H1 (cell line): ENCODE measurements at places on chromosomes 2 and 18. TPM values are rescaled to one million over a fixed set of nuclear protein-coding genes. Genes with fewer than 3 reads are reported as not detected.
A peak's percentile ranks its signal among the peaks of the same experiment; 100 is the strongest.

The UGT1A5 gene
- total RNA-seq, result not detected in 2 replicates

The PTRHD1 gene
- 46.2 and 48.6 TPM in 2 replicates for total RNA-seq

The HOXD1 gene
- not detected in 2 replicates for total RNA-seq

The TCF7L1 gene
- total RNA-seq, result 108 and 110 TPM in 2 replicates

The TMEM169 gene
- total RNA-seq, result 2.4 and 2.5 TPM in 2 replicates

The NT5DC4 gene
- total RNA-seq, result not detected in 2 replicates

The COLEC12 gene
- 2.2 and 2.3 TPM in 2 replicates for total RNA-seq

The SLC8A1 gene
- total RNA-seq, result 3.2 and 3.6 TPM in 2 replicates

The MGAT4A gene
- total RNA-seq, result 7.3 and 7.7 TPM in 2 replicates

DNA sequence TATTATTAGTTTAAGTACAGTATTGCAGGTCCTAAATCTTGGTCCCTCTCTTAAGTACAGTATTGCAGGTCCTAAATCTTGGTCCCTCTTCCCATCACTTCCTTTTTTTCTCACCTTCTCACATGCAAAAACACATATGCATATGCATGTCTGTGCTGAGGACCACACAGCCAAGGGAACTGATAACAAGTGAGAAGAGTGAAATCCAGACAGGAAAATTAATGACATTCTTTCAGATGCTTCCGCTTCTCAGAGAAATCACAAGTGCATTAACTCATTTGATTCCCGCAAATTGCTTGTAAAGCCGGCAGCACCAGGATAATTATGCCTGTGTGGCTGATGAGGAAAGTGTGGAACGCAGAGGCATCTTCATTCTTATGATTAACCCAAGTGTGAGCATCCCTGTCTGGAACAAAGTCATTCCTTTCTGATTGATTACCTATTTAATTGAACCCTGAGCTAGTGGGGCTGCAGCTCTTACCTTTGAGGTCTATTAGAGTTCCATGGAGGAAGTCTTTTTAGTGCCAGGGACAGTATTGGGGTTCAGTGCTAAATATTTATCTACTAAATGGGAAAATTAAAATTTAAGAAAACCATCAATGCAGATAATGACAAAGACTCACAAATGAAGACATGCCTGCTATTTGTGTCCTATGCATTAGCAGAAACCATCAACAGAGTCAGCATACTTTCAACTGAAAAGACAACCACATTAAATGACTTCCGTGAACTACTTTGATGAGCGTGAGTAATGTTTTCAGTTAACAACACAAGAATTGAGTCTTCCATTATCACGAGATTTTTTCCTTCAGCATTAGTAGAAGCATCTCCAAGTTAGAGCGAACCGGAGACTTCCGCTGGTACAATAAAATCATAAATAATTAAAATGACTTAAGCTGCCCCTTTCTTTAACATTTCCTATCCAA lies 220.4 kb upstream of the SLC35G4 start:
- H3K27ac ChIP-seq, result no peak overlapping the region
- H3K27me3 ChIP-seq, result no peaks in the 10 kb centered on the region
- no peaks in the 10 kb centered on the region for H3K4me1 ChIP-seq
- H3K36me3 ChIP-seq, result no peaks in the 10 kb centered on the region
- no peak for DNase-seq
- H3K4me3 ChIP-seq, result no peak overlapping the region

- H3K27me3 ChIP-seq, result no peaks in the 10 kb centered on the region
- H3K4me1 ChIP-seq, result peaks cover 11% of the 10 kb centered on the region
- H3K27ac ChIP-seq, result peak overlapping the region; percentile 35; the same call in 1 of the 2 replicates
- peak overlapping the region; percentile 96; the same call in 1 of the 2 replicates for H3K4me3 ChIP-seq
- H3K36me3 ChIP-seq, result peaks cover 40% of the 10 kb centered on the region
Measured at GRCh38 chr18:3454365-3455089, 4.6 kb downstream of the TGIF1 start.

- no peaks in the 10 kb centered on the region for H3K4me1 ChIP-seq
- no peak for DNase-seq
- no peaks in the 10 kb centered on the region for H3K36me3 ChIP-seq
- H3K27ac ChIP-seq, result no peak overlapping the region
- H3K27me3 ChIP-seq, result no peaks in the 10 kb centered on the region
Measured at GRCh38 chr2:174568425-174568824, 29.2 kb downstream of the WIPF1 start.

- no peaks in the 10 kb centered on the region; the same call in 1 of the 2 replicates for H3K4me1 ChIP-seq
- no peak overlapping the region for H3K27ac ChIP-seq
- H3K4me3 ChIP-seq, result no peak overlapping the region
Measured at GRCh38 chr2:66233981-66234380, 200.9 kb upstream of the MEIS1 start.

GRCh38 chr2:503288-503999 lies 173.8 kb downstream of the TMEM18 start:
- no peak overlapping the region for H3K27ac ChIP-seq
- no peak for DNase-seq
- no peaks in the 10 kb centered on the region for H3K36me3 ChIP-seq
- no peaks in the 10 kb centered on the region for H3K27me3 ChIP-seq
- H3K4me1 ChIP-seq, result peaks cover 4% of the 10 kb centered on the region; the same call in 1 of the 2 replicates
- no peak overlapping the region for H3K4me3 ChIP-seq

DNA sequence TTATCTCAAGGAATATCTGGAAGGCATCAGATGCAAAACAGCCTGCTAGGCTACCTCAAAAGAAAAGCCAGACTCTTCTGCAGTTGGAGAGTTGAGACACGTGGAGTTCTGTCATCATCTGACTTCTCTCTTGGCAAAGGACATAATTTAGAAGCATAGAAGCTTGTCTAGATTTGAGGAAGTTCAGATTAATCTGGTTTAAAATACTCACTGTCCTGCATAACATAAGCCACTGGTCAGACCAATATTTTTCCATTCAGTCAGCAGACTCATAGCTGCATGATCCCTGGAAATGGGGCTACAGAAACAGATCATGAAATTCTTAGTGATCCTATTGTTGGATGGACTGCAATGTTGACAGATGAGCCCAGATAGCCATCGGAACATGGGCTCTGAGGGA lies 349.0 kb downstream of the TXNL1 start:
- H3K36me3 ChIP-seq, result no peaks in the 10 kb centered on the region

- H3K36me3 ChIP-seq, result no peaks in the 10 kb centered on the region
- H3K27ac ChIP-seq, result no peak overlapping the region
- DNase-seq, result no peak
- no peaks in the 10 kb centered on the region for H3K4me1 ChIP-seq
- no peaks in the 10 kb centered on the region for H3K27me3 ChIP-seq
- H3K4me3 ChIP-seq, result no peak overlapping the region
Measured at GRCh38 chr2:121663434-121663833, 14.2 kb upstream of the CLASP1 start.

- no peak for DNase-seq
- H3K27ac ChIP-seq, result no peak overlapping the region
- no peaks in the 10 kb centered on the region; the same call in 1 of the 2 replicates for H3K27me3 ChIP-seq
- H3K4me3 ChIP-seq, result no peak overlapping the region
- no peaks in the 10 kb centered on the region for H3K4me1 ChIP-seq
- no peaks in the 10 kb centered on the region for H3K36me3 ChIP-seq
Measured at GRCh38 chr2:230773039-230773773, 60.6 kb downstream of the CAB39 start.

- no peak overlapping the region for H3K4me3 ChIP-seq
- DNase-seq, result no peak
- H3K36me3 ChIP-seq, result no peaks in the 10 kb centered on the region
- no peaks in the 10 kb centered on the region; the same call in 1 of the 2 replicates for H3K4me1 ChIP-seq
- no peak overlapping the region for H3K27ac ChIP-seq
Measured at GRCh38 chr2:240230291-240230931, 90.0 kb upstream of the OTOS start.

DNA sequence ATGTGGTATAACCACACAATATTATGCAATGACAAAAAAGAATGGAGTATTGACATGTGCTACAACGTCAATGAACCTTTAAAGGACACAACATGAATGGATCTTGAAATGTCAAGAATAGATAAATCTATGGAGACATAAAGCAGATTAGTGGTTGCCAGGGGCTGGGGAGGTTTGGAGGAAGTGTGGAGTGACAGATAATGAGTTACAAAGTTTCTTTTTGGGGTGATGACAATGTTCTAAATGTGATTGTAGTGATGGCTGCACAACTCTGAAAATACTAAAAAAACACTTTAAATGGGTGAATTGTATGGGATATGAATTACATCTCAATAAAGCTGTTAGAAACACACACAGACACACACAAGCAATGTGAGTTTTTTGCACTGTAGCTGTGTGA lies 37.4 kb upstream of the C1D start:
- H3K4me1 ChIP-seq, result no peaks in the 10 kb centered on the region
- no peak for DNase-seq
- H3K36me3 ChIP-seq, result no peaks in the 10 kb centered on the region
- no peak overlapping the region for H3K4me3 ChIP-seq
- no peak overlapping the region for H3K27ac ChIP-seq
- H3K27me3 ChIP-seq, result no peaks in the 10 kb centered on the region

GRCh38 chr2:85248773-85249509 lies 78.8 kb downstream of the TGOLN2 start:
- DNase-seq, result no peak
- no peaks in the 10 kb centered on the region for H3K36me3 ChIP-seq
- no peaks in the 10 kb centered on the region for H3K27me3 ChIP-seq
- peak overlapping the region; percentile 48; the same call in 1 of the 2 replicates for H3K27ac ChIP-seq
- H3K4me3 ChIP-seq, result no peak overlapping the region

DNA sequence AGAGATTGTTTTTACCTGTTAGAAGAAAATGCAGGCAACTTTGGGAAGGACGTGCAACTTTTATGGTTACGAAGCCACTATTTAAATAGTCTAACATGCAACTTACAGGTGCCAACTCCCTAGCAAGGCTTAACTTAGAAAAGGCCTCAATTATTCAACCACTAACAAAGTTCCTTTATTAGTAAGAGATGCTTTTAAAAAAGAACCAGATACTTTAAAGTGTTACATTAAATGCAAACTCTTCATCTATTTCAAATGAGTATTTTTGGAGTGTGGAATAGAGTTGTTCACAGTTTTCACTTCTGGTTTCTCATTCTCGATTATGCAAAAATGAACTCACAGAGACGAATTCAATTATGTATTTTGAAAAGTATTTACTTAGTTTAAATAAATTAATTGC lies 51.7 kb downstream of the PELI1 start:
- H3K4me1 ChIP-seq, result no peaks in the 10 kb centered on the region

GRCh38 chr2:108958002-108958401 lies 31.0 kb downstream of the EDAR start:
- no peak overlapping the region for H3K4me3 ChIP-seq
- H3K27me3 ChIP-seq, result no peaks in the 10 kb centered on the region
- H3K4me1 ChIP-seq, result peaks cover 8% of the 10 kb centered on the region; the same call in 1 of the 2 replicates
- DNase-seq, result no peak
- H3K36me3 ChIP-seq, result no peaks in the 10 kb centered on the region

DNA sequence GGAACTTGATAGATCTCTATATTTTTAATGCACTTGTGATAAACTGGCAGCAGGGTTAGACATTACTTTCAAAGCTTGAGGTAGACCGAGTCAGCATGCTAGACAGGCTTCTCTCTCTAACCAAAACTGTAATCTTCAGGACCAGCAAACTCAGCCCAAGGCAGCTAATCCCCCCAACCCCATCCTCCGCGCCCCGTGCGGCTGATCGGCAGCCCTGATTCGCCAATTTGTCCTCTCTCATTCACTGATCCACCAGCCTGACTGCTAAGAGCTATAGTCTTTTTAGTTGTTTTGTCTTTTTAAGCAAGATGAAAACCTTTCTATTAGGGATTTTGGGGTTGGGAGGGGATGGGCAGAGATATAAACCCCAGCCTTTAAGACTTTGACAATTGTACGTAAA lies 20.7 kb downstream of the ASPRV1 start:
- H3K36me3 ChIP-seq, result peaks cover 4% of the 10 kb centered on the region; the same call in 1 of the 2 replicates
- H3K27me3 ChIP-seq, result no peaks in the 10 kb centered on the region; the same call in 1 of the 2 replicates
- H3K27ac ChIP-seq, result no peak overlapping the region
- no peak overlapping the region for H3K4me3 ChIP-seq
- 0 out of 2 replicates have a peak, but pooled peaks cover 3% of the 10 kb centered on the region for H3K4me1 ChIP-seq
- no peak for DNase-seq

DNA sequence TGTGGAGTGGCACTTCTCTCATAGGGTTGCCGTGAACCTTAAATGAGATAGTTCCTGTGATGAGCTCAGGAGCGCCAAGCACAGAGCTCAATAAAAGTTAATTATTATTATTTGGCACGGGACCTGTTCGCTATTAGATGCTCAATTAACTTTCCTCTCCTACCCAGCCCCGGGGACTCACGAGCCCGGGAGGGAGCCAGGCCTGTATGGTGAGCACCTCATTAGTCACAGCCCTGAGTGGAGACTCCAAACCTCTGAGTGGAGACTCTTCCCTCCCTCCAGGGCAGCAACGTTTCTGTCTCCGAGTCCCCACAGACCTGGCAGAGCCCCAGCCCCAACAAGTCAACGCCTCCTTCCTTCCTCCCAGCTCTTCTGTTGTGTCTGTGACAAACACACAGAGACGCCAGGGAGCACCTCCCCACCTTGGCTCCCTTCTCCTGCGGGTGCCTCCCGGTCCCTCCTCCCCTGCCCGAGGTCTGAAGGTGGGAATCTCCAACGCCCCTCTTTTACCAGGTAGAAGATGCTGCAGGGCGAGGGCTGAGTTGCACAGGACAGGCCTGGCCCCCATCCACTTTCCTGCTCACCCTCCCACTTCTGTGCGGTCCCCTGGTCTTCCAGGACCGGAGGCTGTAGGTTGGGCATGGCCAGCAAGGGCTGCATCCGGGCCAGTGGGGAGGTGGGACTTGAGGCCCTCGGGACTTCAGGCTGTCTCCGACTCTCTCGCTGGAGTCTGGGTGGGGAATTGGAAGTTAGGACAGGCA lies 52.7 kb upstream of the ODC1 start:
- no peaks in the 10 kb centered on the region for H3K36me3 ChIP-seq
- no peaks in the 10 kb centered on the region for H3K4me1 ChIP-seq
- H3K4me3 ChIP-seq, result no peak overlapping the region

DNA sequence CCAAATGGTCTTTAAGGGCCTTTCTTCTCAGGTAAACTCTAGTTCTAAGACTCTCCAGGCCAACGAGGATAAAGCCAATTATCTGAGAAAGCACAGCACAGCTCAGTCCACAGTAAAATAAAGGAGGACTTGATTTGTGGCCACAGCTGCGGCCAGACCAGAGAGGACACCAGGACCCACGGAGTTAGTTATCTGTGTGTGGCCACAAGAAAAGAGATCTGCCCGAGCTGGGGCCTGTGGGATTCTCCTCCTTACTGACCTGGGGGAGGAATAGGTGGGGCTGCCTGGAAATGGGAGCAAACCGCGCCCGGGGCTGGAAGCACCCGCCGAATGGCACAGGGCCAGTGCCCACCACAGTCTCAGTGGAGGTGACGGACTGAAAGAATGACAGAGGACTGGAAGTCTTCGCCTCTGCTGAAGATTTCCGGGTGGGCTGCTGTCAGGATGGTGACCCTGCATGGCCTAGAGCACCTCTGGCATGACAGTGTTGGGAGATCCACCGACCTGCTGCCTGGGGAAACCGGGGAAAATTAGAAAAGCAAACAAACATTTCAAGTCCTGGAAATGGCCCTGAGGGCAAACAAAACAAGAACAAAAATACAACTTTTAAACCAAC lies 13.3 kb downstream of the PROC start:
- DNase-seq, result peak; percentile 24
- H3K27ac ChIP-seq, result no peak overlapping the region
- H3K36me3 ChIP-seq, result no peaks in the 10 kb centered on the region
- H3K27me3 ChIP-seq, result no peaks in the 10 kb centered on the region

DNA sequence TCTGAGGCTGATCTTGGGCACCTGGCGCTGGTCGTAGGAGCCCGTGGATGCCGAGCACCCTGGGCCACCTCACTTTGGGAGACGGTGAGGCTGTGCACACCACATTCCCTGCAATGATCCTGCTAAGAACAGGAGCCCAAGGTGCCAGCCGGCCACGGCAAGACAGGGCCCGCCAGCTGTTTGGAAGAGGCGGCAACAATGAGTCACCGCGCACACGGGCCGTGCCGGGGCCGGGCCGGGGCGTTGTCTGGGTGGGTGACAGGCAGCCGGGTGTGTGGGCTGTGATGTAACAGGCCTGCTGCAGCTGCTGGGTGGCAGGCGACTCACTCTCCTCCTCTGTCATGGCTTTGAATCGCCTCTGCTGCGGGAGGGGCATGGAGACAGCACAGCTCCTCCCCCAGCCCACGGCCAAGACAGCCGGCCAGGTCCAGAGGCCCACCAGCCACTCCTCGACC lies 49.7 kb upstream of the ODC1 start:
- no peak overlapping the region for H3K27ac ChIP-seq
- H3K4me3 ChIP-seq, result no peak overlapping the region
- H3K27me3 ChIP-seq, result no peaks in the 10 kb centered on the region
- H3K36me3 ChIP-seq, result no peaks in the 10 kb centered on the region
- DNase-seq, result peak; percentile 43
